Thoracic aorta endothelial cell (primary cell): ENCODE measurements at places on chromosomes 2 and 18. TPM values are rescaled to one million over a fixed set of nuclear protein-coding genes. Genes with fewer than 3 reads are reported as not detected.

MROH2A gene
- total RNA-seq = not detected in 2 replicates

NPHP1 gene
- total RNA-seq = 6.1 and 7.9 TPM in 2 replicates

AQP12A gene
- total RNA-seq = not detected in 2 replicates

DNER gene
- 0.07 and 0.13 TPM in 2 replicates for total RNA-seq

FEV gene
- total RNA-seq = not detected in 2 replicates

SERPINB12 gene
- not detected in 2 replicates for total RNA-seq

IL1F10 gene
- total RNA-seq = not detected in 2 replicates

TRIM54 gene
- not detected in 2 replicates for total RNA-seq

C2orf68 gene
- 15.3 and 16.9 TPM in 2 replicates for total RNA-seq

IL18R1 gene
- 6.4 TPM in 2 replicates for total RNA-seq

KIAA1328 gene
- 10.7 and 11.7 TPM in 2 replicates for total RNA-seq

ANKZF1 gene
- 29.2 and 29.9 TPM in 2 replicates for total RNA-seq

ERBB4 gene
- total RNA-seq = 0.13 and 0.14 TPM in 2 replicates

ZC3H15 gene
- total RNA-seq = 118 and 122 TPM in 2 replicates

TEX44 gene
- not detected in 2 replicates for total RNA-seq

LYPD6B gene
- not detected in 2 replicates for total RNA-seq

CFAP53 gene
- 0.07 TPM in 1 of 2 replicates, not detected in the other for total RNA-seq

SERPINE2 gene
- total RNA-seq = 7.8 and 11.2 TPM in 2 replicates

TSPYL6 gene
- not detected in 2 replicates for total RNA-seq

FLACC1 gene
- 0.93 and 2.3 TPM in 2 replicates for total RNA-seq

CNTNAP5 gene
- total RNA-seq = not detected in 2 replicates

CIB4 gene
- not detected in 2 replicates for total RNA-seq

NPPC gene
- not detected in 2 replicates for total RNA-seq

APOB gene
- total RNA-seq = 1.3 and 1.8 TPM in 2 replicates

TBR1 gene
- total RNA-seq = under 0.01 TPM in 2 replicates

CYP27C1 gene
- not detected in 2 replicates for total RNA-seq

EPAS1 gene
- 177 and 257 TPM in 2 replicates for total RNA-seq

CBLN2 gene
- total RNA-seq = 0.07 and 0.27 TPM in 2 replicates

G6PC2 gene
- total RNA-seq = not detected in 2 replicates

ALPG gene
- not detected in 2 replicates for total RNA-seq

ABCA12 gene
- total RNA-seq = under 0.01 TPM in 2 replicates

OSR1 gene
- 0.07 TPM in 1 of 2 replicates, not detected in the other for total RNA-seq

SH3RF3 gene
- total RNA-seq = 4.9 and 7.3 TPM in 2 replicates
